ENCODE measurements at places on chromosomes 16 and 17.

DNA sequence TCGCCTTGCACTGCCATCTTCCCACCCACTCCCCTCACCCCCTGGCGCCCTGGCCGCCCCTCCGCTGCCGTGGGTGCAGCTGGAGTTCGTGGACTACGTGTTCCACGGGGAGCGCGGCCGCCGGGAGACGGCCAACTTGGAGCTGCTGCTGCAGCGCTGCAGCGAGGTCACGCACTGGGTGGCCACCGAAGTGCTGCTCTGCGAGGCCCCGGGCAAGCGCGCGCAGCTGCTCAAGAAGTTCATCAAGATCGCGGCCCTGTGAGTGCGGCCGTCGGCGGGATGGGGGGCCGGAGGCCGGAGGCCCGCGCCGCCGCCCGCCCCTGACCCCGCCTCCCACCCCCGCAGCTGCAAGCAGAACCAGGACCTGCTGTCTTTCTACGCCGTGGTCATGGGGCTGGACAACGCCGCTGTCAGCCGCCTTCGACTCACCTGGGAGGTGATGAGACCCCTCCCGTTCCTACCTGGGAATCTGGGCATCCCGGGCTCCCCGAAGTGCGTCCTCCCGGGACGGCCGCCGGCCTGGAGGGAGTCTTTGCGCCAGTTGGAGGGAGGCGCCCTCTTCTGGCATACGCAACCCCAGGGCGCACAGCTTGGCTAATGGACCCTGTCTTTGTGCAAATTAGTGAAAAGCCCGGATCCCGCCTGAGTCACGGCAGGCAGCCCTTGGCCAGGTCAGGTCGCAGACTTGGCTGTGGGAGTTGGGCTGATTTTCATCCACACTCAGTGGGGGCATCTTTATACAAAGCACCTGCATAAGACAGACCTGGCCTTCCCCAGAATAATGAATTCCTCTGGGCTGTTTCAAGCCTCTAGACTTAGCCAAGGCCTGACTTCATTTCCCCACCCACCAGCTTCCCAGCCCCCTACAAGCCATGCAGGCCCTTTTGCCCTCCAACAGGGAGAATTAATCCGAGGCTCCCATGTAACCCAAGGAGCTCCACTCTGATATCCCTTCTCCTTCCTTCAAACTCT lies 14.3 kb downstream of the RAPGEFL1 start:
- DNase-seq, result peak; percentile 63

DNA sequence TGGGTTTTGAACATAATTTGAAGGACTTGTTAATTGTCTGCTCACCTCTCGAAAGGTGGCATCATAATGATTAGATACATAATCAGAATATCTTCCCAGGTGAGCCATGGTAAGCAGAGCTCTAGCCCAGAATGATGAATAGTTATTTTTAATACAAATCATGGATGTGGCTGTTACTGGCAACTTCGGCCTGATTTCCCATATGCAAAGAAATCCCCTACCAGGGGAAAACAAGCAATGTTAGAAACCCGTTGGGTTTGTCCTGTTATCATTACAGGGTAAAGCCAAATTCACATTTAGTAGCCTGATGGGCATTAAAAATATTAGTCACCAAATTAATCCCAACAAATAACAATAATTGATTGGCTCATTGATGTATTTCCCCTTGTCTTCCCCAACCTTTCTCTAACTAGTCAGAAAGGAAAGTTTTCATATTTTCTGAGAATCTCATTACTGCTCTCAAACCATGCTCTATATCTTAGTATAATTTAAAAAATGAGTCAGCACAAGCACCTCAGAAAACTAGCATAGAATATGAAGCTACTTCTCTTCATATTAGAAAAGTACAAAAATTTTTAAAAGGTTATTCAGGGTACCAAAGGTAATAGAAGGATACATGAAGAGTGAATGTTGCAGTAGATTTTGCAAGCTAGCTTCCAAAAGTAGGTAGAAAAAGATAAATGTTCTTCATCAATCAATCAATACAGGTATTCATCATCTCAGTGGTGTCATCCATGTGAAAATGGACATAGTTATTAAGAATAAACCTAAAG lies 5.0 kb downstream of the STAT5B start:
- DNase-seq, result no peak

GRCh38 chr17:79728908-79729471 lies 1.8 kb upstream of the ENPP7 start:
- DNase-seq, result no peak

DNA sequence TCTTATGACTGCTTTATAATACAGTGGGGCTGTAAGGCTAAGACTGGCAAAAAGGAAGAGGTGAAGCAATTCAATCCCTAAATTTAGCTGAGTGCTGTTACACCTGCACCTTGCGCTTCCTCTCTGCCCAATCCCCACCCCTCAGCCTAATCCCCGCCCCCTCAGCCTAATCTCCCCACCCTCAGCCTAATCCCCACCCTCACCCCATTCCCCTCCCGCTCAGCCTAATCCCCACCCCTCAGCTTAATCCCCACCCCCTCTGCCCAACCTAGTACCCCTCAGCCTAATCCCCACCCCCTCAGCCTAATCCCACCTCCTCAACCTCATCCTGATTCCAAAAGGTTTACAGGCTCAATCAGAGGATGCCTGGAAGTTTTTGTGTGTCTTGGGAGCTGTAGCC lies 155.5 kb downstream of the PMP22 start:
- no peak for DNase-seq

DNA sequence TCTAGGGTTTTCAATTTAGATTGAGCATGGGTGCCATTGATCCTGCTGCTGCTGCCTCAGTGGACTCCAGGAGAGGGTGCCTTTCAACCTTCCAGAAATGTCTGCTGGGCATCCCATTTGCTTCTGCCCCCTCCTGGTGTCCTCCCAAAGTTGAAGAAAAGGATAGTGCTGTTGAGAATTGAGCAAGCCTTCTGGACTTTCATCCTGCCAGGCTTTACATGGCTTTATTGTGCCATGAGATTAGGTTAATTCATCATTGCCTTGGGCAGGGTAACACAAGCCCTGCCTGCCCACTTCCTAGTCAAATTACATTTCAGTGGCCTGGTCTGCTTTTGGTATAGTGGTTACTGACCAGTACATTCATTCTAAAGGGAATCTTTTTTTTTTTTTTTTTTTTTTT lies 17.9 kb upstream of the TANGO6 start:
- no peak for DNase-seq

GRCh38 chr17:77677630-77678029 lies 280.9 kb upstream of the TNRC6C start:
- DNase-seq, result no peak

Measured in stimulated activated naive CD4-positive, alpha-beta T cell treated with Interleukin-2 at 50 U/mL for 16 hours (primary cell).